ENCODE measurements at places on chromosomes 2 and 18. TPM values are rescaled to one million over a fixed set of nuclear protein-coding genes. Genes with fewer than 3 reads are reported as not detected.

Gene TMEM37
- total RNA-seq = 2.8 TPM

GRCh38 chr2:118855451-118856279, 8.2 kb upstream of the EN1 start:
- peak; percentile 86 for DNase-seq

DNA sequence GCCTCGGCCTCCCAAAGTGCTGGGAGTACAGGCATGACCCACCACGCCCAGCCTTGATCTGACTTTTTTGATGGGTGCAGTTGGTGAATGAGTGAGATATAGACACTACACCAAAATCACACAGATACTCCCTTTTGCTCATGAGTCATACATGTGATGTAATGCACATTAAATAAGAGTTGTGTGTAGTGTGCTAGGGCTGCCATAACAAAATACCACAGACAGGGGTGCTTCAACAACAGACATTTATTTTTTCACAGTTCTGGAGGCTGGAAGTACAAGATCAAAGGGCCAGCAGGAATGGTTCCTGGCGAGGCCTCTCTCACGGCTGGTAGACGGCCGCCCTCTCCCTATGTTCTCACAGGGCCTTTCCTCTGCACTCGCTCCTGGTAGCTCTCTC, 46.6 kb downstream of the GBX2 start:
- DNase-seq = no peak

GRCh38 chr2:130355578-130356431, at the start of gene PTPN18:
Gene PTPN18 (plus strand): TSS chr2:130356056. CDS start chr2:130356108, 52 bp downstream.
- peak; percentile 96 for DNase-seq

Data from Right ventricle myocardium superior (tissue), 1 donor.